NCI-H2227 treated with DMSO at 0.1 percent for 48 hours (cell line): ENCODE measurements at places on chromosomes 7 and 10.

DNA sequence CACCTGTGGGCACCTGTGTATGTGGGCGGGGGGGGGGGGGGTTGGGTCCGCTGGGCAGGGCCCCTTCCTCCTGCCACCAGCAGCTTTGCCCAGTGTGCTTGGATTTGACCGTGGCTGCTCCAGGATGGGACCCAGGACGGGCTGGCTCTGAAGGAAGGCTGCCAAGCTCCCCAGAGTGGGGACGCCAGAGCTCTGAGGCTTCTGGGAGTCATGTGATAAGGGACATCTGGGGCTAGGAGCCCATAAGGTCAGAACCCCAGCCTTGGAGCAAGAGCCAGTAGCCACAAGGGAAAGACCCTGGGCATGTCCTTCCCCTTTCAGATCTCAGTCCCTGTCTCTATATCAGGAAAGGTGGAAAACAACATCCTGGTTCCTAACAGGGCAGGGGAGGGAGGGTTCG lies 21.8 kb upstream of the AMZ1 start:
- DNase-seq = no peak

- peak; percentile 76 for DNase-seq
Observed at GRCh38 chr7:20932785-20933527, 146.3 kb upstream of the SP8 start.

- DNase-seq = no peak
Observed at GRCh38 chr10:75121322-75121721, 9.9 kb downstream of the SAMD8 start.

DNA sequence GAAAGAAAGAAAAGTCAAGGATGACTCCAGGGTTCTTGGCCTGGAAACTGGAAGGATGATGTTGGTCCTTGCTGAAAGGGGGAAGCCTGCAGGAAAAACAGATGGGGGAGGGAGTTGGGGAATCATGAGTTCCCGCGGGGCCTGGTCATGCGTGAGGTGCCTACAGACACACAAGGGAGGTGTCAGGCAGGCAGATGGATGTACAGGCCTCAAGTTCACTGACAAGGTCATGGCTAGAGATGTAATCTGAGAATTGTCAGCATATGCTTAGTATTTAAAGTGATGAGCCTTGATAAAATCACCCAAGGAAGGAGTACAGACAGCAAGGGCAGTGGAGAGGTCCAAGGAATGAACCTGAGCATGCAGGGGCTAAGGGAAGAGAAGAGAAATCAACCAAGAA lies 46.8 kb downstream of the DLG5 start:
- no peak for DNase-seq

DNA sequence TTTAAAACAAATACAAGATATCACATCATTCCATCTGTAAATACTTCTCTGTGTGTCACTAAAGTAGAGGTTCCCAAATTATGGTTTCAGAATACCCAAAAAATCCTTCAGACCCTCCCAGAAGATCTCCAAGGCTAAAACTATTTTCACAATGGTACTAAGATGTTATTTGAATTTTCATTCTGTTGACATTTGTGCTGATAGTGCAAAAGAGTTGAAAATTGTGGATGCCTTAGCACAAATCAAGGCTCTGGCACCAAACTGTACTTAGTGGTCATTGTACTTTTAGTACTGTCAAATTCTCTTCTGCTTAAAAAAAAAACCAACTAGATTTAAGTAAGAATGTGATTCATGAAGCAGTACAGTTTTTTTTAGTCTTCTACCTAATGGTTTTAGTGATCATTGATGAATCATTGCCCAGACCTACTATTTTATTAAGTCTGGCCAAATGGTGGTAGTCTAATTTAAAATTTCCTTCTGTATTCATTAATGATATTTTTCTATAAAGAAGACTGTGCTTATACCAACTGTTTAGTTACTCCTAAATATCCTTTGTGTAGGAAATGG lies 50.5 kb downstream of the TPST1 start:
- no peak for DNase-seq
